ENCODE measurements at places on chromosomes 11 and 22.

- peak; percentile 73 for DNase-seq
Observed at GRCh38 chr11:14905104-14906033, 13.3 kb upstream of the CYP2R1 start.

DNA sequence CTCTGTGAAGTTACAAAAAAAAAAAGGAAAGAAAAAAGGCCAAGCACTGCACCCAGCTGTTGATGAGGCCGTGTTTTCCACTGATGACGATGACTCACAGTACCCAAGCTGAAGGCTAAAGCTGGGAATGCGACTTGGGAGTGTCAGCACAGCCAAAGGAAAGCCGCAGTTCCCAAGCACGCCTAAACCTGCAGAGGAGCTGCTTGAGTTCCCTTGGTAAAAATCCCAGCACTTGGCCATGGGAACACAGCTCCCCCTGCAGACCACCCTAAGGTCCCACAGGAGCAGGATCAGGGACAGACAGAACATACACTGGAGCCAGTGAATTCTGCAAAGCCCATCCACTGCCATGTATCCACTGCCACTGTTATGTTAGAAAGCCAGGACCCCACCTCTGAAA lies 39.9 kb downstream of the SERGEF start:
- DNase-seq = no peak

- no peak for DNase-seq
Observed at GRCh38 chr22:23745791-23746190, 5.1 kb downstream of the ZNF70 start.

DNA sequence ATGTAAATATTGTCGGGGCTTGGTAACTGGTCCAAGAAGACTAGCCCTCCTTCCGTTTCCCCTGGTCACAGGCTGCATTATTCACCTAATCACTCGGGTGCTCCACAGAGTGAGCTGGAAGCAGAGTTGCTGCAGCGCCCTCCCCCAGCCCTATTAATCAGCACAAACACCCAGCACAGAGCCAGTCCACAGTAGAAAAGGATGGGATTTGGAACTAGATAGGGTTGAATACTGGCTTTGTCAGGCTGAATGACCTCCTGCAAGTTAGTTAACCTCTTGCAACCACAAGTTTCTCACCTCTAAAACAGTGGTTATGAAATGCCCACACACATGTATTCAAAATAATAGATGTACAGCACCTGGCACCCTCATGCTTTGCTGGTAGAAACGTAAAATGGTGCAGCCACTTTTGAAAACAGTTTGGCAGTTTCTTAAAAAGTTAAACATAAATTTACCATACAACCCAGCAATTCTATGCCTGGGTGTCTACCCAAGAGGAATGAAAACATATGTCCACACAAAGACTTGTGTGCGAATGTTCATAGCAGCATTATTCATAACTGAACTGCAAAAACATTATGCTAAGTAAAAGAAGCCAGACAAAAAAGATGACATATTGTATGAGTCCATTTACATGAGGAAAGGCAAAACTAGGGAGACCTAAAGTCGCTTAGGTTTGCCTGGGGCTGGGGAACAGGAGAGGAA lies 31.7 kb upstream of the APLP2 start:
- DNase-seq = no peak

DNA sequence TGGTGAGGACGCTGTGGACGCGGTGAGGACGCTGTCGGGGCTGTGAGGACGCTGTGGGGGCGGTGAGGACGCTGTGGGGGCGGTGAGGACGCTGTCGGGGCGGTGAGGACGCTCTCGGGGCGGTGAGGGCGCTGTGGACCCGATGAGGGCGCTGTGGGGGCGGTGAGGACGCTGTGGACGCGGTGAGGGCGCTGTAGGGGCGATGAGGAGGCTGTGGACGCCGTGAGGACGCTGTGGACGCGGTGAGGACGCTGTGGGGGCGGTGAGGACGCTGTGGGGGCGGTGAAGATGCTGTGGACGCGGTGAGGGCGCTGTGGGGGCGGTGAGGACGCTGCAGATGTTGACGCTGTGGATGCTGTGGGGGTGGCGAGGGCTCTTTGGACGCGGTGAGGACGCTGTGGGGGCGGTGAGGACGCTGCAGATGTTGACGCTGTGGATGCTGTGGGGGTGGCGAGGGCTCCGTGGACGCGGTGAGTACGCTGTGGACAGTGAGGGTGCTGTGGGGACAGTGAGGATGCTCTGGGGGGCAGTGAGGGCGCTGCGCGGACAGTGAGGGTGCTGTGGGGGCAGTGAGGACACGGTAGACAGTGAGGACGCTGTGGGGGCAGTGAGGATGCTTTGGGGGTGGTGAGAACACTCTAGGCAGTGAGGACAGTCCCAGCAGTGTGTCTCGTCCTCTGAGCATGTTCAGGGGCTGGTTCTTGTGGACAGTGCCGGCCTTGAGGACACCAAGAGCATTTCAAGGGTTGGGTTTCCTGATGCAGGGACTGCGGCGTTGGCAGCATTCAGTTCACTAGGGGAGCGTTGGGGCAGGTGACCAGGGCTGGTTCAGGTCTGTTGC lies 4.2 kb downstream of the GP1BB start:
- no peak for DNase-seq

DNA sequence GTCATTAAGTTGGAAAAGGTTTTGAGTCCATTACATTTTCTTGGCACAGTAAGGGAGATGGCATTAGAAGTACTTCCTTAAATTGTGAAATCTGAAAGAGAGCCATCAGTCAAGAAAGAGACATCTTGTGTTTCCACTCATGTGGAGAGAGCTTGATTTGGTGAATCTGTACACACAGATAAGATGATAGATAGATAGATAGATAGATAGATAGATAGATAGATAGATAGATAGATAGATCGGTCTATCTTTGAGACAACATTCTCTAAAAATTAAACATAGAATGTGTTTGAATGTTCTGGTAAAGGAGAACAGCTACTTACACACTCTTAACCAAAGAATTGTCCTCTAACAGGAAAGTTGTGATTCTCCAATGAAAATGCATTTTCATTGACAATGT lies 76.2 kb downstream of the TTC17 start:
- no peak for DNase-seq

DNA sequence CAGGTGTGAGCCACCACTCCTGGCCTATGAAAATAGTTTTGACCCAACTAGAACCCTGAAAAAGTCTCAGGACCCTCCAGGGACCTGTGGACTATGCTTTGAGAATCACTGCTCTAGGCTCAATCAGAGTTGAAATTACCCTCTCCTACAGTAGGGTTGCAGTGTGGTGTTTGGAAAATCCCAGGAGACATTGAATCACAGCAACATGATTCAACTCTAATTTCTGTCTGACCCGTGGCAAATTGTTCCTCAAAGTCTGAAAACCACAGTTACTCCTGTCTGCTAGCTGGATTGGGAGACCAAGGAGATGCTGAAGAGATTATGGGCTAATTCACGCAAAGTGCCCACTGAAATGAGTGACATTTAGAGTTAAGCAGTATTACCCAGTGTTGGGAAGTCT lies 5.4 kb upstream of the MTMR3 start:
- no peak for DNase-seq

GRCh38 chr11:35047179-35047578 lies 91.8 kb upstream of the CD44 start:
- no peak for DNase-seq

- DNase-seq = peak; percentile 39
Observed at GRCh38 chr11:19071255-19071654, 10.7 kb upstream of the MRGPRX2 start.

GRCh38 chr22:27262361-27262760 lies 539.2 kb downstream of the MN1 start:
- no peak for DNase-seq

DNA sequence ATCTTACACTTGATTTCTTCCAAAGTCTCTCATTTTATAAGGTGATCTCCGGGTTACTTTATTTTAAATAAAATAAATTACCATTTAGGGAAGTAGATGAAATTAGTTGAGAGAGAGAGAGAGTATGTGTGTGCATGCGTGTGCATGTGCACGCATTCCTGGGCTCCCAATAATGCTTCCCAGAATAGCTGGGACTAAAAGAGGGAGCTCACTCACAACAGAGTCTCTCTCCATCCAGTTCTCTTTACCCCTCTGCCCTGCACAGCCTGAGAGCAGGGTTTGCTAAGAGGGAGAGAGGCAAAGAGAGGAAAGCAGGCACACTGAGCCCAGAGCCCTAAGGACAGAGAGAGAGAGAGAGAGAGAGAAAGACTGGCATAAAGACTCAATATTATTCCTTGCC lies 11.3 kb upstream of the TRIM44 start:
- DNase-seq = no peak

DNA sequence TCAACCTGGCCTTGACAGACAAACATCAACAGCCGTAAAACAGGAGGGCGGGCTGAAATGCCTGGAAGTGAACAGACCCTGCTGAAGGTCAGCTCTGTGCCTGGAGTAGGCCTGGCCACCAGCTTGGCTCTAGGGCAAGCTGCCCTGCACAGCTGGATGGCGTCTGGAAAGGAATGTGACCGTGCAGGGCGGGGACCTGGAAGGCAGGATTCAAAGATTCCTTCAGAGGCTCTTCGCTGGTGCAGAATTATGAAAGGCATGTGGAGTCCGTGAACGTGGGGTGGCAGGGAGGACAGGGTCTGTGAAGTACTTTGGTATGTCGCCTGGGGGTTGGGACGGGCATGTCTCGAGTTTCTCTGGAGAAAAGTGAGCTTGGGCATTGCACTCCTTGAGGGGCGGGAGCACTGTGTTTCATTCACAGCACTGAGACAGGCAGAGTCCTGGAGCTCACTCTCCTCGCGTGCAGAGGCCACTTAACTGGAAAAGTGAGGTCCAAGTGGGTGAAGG lies 1.5 kb downstream of the EHD1 start:
- no peak for DNase-seq

DNA sequence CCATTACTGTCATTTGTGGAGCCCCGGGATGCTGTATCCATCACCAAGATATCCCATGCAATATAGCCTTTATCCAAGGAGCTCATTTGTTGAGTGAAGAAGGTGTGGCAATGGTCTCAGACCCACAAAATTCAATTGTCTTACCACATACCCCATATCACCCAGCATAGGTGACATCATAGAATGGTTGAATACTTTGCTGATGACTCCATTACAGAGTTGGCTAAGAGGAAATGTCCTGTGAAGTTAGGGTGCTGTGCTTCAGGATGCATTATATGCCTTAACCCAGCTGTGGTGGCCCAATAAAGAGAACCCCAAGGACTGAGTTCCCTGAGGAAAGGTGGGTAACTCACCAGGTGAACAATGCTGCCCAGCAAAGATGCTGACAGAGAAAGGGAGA lies 113.7 kb downstream of the EFCAB6 start:
- no peak for DNase-seq

- no peak for DNase-seq
Observed at GRCh38 chr11:14722496-14722895, 78.9 kb downstream of the PDE3B start.

GRCh38 chr11:72317982-72318381 lies 74.0 kb upstream of the PHOX2A start:
- DNase-seq = no peak

DNA sequence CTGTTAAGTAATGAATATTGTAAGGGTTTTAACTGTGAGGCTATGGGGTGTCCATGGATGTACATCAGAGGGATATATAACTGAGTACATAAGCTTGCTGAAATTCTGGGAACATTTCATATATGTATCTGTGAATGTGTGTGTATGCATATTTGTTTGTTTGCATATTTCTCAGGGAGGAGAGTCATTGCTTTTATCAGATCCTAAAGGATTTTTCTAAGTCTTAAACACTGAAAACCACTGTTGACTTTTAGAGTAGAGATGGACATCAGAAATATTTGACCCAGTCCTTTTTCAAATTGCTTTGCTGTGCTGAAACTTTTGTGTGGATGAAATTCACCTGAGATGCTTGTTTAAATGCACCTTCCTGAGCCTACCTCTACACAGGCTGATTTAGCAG lies 410.6 kb downstream of the METTL15 start:
- no peak for DNase-seq

GRCh38 chr11:11432621-11433319 lies 79.7 kb upstream of the CSNK2A3 start:
- DNase-seq = no peak

DNA sequence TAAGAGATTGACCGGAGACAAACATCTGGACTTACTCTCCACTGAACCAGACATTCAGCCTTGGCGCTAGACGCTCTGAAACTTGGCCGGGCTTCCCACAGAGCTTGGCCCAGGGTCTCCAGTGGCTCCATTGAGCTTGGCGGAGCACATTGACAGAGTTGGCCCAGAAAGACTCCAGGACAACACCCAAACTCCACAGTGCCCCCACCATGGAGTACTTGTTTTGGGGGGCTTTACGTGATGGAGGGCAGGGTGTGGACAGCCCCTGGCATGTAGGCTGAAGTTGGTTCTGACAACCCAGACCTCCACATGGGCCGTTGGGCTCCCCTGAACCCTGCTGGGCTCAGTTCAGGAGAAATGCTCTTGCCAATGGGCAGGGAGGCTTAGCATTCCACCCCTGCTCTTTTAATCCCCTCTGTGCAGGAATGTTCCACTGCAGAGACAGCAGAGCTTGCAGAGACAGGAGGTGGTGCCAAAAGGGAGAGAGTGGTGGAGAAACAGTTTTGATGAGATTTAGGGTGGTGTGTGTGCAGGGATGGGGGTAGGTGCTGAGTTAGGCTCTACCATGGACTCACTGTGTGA lies 102.4 kb upstream of the TIMP3 start:
- no peak for DNase-seq

- no peak for DNase-seq
Observed at GRCh38 chr22:20102203-20102780, 13.6 kb upstream of the RANBP1 start.

DNA sequence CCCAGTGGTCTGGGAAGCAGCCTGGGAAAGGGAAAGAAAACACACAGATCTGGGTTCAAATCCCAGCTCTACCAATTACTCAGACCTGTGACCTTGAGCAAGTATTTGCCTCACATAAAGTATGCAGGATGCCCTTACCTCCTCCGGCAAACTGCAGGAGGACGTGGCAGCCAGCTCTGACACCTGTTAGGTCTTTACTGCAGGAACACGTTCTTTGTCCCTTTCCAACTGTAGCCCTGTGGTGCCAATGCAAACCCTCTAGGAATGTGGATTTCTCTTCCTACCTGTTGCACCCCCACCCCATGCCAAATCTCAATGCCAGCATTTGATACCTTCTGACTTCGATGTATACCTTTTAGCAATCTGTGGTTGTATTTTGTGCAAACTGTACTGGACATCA lies 6.0 kb downstream of the CPT1A start:
- no peak for DNase-seq

DNA sequence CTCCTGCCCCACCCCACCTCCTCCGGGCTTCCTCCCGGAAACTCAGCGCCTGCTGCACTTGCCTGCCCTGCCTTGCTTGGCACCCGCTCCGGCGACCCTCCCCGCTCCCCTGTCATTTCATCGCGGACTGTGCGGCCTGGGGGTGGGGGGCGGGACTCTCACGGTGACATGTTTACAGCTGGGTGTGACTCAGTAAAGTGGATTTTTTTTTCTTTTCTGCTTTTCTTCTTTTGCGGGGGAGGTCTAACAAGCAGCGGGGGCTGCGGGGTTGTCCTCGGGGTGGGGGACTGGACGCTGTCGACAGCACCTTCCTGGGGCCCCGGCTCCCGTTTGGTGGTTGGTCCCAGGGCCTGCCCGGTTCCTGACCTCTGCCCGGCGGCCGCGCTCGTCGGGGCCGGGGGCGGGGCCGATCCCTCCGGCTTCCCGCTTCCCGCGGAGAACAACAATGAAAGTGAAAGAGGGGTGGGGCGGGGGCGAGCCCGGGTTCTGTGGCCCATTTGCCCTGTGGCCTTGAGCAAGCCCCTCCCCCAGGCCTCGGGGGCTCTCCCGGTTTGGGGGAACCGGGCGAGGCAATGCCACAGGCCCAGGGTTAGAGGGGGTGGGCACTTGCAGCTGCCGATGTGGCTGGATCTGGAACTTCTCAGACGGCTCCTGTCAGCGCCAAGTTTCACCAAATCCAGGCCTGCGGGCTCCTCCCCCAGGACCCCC lies 975 bp upstream of the MDK start:
- DNase-seq = peak; percentile 70

GRCh38 chr11:60821827-60822599 lies 19.9 kb upstream of the CCDC86 start:
- DNase-seq = no peak

Data from T-helper 2 cell treated with Interferon-gamma antibody and Interleukin-4, amounts not matched to agents 5 μg/mL and 100 μg/mL, for 36 hours (primary cell).